ENCODE measurements at places on chromosomes 2 and 18. TPM values are rescaled to one million over a fixed set of nuclear protein-coding genes. Genes with fewer than 3 reads are reported as not detected.

DNA sequence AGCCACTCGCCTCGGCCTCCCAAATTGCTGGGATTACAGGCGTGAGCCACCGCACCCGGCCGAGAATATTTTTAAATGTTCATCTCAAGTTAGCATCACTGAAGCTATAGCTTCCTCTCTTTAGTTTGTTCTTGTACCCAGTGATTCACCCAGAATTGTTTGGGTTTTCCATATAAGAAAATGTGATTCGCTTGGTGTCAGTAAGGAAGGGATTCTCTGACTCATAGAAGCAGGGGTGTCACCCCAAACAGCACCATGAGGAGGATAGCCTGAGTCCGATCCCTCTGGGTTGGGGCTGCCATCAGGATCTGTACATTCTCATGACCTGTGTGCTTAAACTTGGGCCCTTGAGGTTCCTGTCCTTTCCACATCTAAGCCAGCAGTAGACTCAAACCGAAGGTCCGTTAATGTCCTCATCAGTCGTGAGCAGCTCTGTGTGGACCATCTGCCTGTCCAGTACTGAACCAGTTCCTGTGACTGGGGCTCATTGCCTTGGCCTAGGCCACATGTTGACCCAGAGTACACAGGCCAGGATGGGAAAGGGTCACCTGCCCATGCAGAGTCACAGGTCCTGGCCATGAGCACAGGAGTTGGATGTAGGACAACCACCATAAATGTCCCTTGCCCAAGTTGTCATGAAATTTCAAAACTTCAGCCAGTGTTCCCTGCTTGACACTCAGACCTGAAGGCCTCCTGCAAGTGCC is 311.9 kb downstream of the GBX2 start:
- no peak for DNase-seq

GRCh38 chr2:157061799-157062198 is 195.7 kb upstream of the GALNT5 start:
- no peak for DNase-seq

Gene KCNG3
- 0.24 TPM for total RNA-seq

Gene SNORC
- total RNA-seq = 1.7 TPM

Gene OXER1
- 2.2 TPM for total RNA-seq

Gene CDH7
- 0.06 TPM for total RNA-seq

Gene RTTN
- 17.5 TPM for total RNA-seq

- DNase-seq = no peak
Measured at GRCh38 chr2:111042772-111043771, 77.6 kb upstream of the BCL2L11 start.

- no peak for DNase-seq
Measured at GRCh38 chr2:85785871-85786270, 32.1 kb downstream of the ATOH8 start.

GRCh38 chr2:60512641-60513040 is 40.8 kb downstream of the BCL11A start:
- no peak for DNase-seq

- DNase-seq = no peak
Measured at GRCh38 chr18:9477509-9477908, 2.2 kb downstream of the RALBP1 start.

DNA sequence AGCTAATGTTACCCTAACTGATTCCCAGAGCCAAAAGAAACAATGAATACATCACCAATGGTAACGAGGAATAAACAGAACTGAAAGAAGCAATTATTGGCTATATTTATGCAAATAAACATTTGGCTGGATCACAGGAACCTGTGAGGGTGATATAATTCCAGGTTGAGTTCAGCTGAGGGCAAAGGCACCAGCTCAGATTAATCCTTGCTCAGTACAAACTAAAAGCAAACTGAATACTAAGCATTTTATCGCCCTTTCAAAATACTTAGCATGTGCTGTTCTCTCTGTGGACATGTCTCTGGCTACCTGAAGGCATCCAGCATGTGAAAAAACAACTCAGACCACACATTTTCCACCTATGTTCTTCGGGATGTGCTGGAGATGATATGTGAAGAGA is 791.7 kb downstream of the METTL4 start:
- no peak for DNase-seq

GRCh38 chr18:58977223-58977622 is 112.5 kb downstream of the ZNF532 start:
- DNase-seq = no peak

GRCh38 chr18:9403795-9404564 is 69.4 kb downstream of the TWSG1 start:
- DNase-seq = peak; percentile 65

DNA sequence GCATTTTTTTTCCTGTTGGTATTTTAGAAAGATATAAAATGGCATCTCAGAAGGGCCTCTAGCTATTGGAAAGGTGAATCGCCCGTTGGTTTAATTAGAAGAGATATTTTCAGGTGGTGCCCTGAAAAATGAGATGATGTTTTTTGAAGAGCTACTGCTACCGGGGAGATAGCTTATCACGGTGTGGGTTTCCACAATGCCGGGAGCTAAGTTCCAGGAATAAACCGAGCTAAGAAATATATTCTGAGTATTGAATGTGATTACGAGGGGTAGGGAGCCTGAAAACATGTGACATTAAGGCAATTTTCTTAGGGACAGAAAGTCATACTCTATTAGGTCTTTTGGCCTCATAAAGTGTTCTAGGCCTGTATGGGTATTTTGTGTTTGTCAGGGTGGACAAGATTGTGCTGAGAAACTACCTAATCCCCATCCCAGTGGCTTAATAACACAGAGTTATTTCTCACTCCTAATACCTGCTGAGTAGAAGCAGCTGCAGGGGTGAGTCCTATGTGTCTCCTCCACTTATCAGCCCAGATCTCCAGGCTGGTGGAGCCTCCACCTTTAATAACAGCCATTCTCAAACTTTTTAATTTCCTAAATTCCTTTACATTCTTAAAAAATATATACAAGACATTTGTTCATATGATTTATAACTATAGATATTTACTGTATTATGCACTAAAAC is 150.2 kb downstream of the LRRTM1 start:
- DNase-seq = no peak

Gene APCDD1
- 10.9 TPM for total RNA-seq

DNA sequence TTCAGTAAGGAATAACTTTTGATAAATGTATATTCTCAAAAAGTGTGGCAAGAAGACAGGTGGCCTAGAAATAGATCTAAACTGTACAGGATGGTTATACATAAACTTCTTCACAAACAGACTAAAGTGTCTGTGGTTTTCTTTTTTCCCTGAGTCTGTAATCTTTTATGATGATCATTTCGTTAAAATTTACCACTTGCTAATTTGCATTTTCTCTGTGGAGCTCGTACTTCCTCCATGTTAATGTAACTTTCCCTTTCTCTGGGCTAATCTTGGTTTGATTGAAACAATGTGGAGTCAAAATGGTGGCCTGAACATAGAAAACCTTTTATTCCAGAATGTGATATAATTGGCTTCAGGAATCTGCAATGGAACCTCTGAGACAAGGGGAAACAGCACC is 166.2 kb downstream of the FTCDNL1 start:
- no peak for DNase-seq

GRCh38 chr2:16630463-16630862 is 35.2 kb downstream of the CYRIA start:
- DNase-seq = no peak

- no peak for DNase-seq
Measured at GRCh38 chr2:74267068-74267467, 68.7 kb downstream of the MTHFD2 start.

DNA sequence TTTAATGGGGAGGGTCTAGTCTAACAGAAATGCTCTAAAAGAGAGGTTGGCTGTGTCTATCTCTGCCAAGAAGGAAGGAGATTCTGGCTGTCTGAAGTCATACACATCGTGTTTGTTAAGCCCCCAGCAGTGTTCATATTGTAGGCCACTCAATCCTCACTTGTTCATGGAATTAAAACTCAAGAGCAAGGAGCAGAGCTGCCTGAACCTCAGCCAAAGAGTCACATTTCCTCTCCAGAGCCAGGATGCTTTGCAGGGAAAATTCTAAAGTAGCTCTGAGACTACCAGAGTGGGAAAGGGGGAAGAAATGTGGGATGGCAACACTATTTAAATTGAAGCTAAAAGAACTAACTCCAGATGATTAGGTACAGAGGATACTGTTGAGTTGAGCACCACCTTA is 190.7 kb upstream of the CXCR4 start:
- DNase-seq = no peak

DNA sequence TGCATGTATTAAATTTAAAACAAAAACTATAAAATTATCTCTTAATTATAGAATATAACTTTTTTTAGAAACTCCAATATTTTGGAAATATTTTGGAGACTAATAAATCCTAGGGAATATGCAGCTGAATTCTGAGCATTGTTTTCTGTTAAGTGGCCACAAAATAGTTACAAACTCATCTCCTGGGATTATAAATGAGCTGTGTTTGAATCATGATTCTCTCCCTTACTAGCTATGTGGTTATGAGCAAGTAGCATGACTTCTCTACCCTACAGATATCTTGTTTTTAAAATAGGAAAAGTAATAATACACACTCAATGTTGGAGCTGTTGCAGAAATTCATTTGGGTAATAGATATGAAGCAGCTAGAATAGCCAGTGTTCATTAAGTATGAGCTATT is 137.9 kb upstream of the ITGA4 start:
- no peak for DNase-seq

DNA sequence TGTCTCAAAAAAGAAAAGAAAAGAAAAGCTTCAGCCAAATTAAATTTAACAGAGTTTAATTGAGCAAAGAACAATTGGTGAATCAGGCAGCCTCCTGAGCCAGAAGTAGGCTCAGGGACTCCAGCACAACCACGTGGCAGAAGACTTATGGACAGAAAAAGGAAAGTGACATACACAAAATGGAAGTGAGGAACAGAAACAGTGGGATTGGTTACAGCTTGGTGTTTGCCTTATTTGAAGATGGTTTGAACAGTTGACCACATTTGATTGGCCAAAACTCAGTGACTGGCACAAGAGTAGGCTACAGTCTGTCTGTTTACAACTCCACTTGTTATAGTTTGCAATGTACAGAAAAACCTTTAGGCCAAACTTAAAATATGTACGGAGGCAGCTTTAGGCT is 83.1 kb downstream of the SOCS6 start:
- DNase-seq = no peak

Data from aorta (tissue), 5 donors.